SJSA1 (cell line): ENCODE measurements at places on chromosomes 5 and 9. TPM values are rescaled to one million over a fixed set of nuclear protein-coding genes. Genes with fewer than 3 reads are reported as not detected.

- no peak for DNase-seq
Measured at GRCh38 chr5:135667673-135668072, 88.9 kb upstream of the CXCL14 start.

DNA sequence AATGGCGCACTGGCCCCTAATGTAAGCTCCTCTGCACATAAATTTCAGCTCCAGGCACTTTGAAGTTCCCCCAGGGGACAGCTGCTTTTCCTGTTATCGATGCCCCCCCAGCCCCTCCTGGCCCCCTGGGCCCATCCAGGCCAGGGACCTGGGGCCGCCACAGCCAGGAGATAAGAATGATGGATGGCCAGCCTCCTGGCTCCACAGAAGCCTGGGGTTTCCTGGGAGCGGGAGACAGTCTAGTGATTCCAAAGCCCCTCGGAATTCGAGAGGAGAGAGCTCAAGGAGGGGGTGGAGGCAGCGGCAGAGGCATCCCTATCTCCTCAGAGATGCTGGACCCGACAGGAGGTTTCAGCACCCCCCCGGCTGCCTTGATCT is 98.4 kb upstream of the HAND1 start:
- no peak for DNase-seq

- no peak for DNase-seq
Measured at GRCh38 chr5:110802998-110803397, 64.2 kb downstream of the SLC25A46 start.

DNA sequence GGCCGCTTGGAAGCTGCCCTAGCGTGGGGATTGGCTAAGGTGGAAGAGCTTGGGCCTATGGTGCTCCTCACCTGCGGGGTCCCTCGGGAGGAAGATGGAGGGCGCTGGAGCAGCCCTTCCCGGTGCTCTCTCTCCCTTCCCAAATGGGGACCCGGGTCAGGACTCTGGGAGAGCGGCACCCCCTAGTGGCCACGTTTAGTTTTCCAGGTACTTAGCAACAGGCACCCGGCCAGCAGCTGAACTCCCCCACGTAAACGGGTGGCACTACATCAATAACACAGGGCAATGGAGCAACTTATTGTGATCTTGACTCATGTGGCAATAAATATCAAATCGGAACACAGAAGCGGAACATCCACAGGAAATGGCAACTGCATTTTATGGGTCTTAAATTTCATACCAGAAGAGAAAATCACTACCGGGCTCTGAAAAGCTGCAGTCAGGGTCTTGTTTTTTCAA is 316.6 kb downstream of the AGTPBP1 start:
- DNase-seq = peak; percentile 14

- peak; percentile 76 for DNase-seq
Measured at GRCh38 chr9:18490641-18491370, 16.9 kb downstream of the ADAMTSL1 start.

- DNase-seq = no peak
Measured at GRCh38 chr9:134986957-134987356, 69.2 kb upstream of the FCN1 start.

GRCh38 chr9:93436218-93436617 is 15.3 kb upstream of the FAM120A start:
- DNase-seq = no peak

- DNase-seq = no peak
Measured at GRCh38 chr5:62717301-62717933, 138.8 kb downstream of the LRRC70 start.

DNA sequence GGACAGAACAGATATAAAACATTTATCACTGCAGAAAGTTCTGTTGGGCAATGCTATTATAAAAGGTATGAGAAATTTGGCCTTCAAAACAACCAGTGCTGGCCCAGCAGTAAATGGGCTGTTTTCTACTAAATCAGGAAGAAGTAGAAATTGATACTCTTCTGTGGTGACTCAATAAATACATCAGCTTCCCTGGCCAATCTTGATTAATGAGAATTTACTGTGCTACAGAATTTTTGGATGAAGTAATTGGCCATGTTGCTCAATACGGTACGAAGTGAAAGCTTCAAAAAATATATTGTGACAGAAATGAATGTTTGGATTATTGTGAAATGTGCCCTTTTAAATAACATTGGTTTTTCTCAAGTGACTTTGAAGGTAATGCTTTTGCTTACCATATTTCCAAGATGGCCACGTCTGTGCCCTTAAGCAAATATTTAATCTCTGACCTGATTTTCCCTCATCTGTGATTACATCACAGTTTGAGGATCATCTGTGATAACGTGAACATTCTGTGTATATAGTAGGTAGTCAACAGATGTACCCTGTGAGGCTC is 4.2 kb downstream of the DNAJA1 start:
- no peak for DNase-seq

DNA sequence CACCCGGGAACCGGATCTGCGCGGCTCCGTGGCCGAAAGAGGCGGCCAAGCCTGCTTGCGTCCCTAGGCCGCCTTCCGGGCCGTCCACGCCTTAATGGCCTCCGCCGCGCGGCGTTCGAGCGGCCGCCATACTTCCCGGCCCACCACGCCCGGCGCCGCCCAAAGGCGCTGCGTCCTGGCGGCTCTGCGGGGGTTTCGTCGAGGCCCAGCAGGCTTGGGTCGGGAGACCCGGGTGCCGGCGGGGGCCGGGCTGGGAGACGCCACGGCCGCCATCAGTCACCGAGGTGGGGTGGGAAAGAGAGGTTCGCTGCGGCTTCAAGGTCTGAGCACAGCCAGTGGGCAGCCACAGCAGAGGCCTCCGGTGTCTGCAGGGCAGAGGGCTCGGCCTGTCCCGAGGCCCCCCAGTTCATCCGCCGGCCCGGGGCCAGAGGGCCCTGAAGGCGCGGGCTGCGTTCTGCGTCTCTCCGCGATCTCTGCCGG is 545.8 kb upstream of the CDH10 start:
- no peak for DNase-seq

ST8SIA4 gene
- not detected in 2 replicates for total RNA-seq

IRX1 gene
- total RNA-seq = not detected in 2 replicates

PRUNE2 gene
- 0.09 and 2.2 TPM in 2 replicates for total RNA-seq

RASGRF2 gene
- total RNA-seq = 8.4 and 12.5 TPM in 2 replicates
